Astrocyte of the hippocampus (primary cell): ENCODE measurements at places on chromosomes 2 and 18.

DNA sequence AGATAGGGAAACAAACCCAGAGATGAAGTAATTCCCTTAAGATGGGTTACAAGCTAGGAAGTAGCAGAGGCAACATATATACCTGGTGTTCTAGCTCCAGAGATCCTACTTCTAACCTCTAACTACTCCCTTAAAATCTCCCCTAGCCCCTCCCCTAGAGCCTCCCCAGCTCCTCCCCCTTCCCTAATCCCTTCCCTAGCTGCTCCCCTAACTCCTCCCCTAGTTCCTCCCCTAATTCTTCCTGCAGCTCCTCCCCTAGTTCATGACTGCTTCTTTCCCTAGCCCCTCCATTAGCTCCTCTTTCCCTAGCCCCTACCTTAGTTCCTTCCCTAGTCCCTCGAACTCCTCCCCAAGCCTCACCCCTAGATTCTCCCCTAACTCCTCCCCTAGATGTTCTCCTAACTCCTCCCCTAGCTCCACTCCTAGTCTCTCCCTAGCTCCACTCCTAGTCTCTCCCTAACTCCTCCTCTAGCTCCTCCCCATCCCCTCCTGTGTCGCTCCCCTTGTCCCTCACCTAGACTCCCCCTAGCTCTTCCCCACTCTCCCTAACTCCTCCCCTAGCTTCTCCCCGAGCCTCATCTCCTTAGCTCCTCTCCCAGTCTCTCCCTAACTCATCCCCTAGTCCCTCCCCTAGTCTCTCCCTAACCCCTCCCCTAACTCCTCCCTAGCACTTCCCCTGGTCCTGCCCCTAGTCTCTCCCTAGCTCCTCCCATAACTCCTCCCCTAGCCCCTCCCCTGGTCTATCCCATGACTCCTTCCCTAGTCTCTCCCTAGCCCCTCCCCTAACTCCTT lies 108.9 kb downstream of the CD226 start:
- DNase-seq = no peak

- DNase-seq = no peak
Observed at GRCh38 chr2:33496726-33497125, 20.3 kb downstream of the RASGRP3 start.

DNA sequence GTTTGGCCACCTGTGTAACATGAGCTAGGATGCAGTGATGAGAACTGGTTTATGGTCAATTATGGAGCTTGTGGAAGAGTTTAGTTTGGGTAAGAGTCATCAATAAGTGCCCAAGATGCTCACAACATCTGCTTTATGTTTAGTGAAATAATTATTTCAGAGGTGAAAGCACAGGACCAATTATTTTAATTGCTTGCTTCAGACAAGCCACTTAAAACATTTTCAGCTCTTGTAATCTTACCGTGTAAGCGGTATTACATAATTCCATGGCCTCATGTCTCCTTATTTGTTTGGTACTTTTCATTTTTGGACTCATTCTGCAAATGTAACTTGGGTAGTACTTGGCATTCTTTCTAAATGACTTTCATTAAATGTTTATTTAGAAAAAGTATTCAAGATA lies 5.4 kb downstream of the B3GNT2 start:
- peak; percentile 22 for DNase-seq

- no peak for DNase-seq
Observed at GRCh38 chr18:54825601-54826344, 2.5 kb upstream of the RAB27B start.

GRCh38 chr18:79529991-79530390 lies 134.3 kb downstream of the NFATC1 start:
- no peak for DNase-seq

DNA sequence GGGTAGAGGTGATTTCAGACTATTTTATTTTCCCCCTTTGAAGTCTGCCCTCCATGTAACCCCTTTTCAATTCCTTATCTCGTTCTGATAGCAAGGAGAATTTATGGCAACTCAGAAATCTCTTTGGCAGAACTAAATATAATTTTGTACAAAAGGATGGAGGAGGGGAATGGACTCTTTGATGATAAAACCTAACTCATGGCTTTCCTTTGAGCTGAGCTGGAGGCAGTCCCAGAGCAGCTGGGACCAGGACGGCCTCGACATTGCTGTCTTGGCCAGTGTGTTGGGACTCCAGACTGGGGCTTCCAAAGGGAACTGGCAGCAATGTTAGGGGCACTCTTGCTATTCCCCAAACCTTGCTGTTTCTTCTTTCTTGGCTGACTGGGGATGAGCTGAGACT lies 47.7 kb downstream of the PAX8 start:
- DNase-seq = no peak

DNA sequence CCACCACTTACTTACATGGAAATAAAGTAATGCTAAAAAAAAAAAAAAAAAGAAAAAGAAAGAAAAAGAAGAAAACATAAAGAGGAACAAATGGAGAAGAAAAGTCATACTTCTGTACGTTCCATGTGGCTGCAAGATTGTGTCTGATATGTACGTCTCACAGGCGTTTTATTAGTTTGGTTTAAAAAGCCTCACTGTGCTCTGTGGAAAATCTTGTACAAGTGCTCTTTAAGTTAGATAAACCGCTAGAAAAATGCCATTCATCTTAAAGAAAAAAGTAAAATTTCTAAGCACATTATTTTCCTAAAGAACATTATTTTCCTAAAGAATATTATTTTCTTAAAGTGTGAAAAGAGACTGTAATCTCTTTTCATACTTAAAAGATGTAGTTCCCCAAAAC lies 165.1 kb downstream of the ZNF521 start:
- DNase-seq = no peak

DNA sequence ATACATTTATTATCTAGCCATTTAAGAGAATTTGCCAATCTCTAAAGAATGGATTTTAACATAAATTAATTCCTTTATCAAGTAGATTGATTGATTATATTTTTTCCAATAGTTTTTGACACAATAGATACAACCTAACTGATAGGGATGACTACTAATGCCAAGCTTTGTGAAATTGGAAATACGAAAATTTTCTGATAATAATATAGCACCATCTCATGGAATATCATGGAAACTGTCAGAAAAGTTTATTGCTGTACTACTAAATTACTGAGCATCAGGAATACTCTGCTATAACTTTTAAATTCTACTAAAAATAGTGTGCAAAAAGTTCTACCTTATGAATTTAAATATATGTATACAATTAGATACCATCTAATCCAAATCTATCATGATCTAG lies 101.8 kb upstream of the MAP2 start:
- no peak for DNase-seq

DNA sequence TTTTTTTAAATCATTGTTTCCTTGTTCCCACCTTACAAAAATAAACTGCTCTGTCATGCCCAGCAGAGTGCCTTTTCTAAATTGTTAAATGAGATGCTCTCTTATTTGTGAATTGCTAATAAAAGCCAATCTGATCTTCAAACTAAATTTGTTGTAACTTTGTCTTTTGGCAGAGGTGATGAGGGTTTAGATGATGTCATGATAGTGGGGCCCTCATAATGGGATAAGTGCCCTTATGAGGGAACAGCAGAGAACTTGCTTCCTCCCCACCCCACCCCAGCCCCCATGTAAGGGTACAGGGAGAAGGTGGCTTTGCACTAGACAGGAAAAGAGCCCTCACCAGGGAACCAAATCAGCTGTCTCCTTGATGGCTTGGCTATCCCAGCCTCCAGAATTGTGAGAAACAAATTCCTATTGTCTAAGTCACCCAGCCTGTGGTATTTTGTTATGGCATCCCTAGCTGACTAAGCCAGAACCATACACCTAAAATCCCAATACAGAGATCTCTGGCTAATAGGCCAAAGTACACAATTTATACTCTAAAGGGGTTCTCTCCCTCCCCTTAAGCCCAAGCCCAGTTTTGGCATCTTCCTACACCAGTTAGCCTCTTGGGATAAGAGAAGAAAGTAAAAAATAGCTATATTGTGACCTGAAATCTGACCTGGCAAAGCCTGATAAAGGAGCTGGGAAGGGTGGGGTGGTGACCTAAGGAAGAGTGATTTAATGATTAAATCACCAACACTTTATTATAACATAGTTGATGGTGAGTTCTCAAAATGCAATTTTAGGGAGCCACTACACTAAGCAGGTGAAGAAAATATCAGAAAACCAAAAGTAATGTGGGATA lies 40.3 kb upstream of the HNRNPA3 start:
- DNase-seq = peak; percentile 73

DNA sequence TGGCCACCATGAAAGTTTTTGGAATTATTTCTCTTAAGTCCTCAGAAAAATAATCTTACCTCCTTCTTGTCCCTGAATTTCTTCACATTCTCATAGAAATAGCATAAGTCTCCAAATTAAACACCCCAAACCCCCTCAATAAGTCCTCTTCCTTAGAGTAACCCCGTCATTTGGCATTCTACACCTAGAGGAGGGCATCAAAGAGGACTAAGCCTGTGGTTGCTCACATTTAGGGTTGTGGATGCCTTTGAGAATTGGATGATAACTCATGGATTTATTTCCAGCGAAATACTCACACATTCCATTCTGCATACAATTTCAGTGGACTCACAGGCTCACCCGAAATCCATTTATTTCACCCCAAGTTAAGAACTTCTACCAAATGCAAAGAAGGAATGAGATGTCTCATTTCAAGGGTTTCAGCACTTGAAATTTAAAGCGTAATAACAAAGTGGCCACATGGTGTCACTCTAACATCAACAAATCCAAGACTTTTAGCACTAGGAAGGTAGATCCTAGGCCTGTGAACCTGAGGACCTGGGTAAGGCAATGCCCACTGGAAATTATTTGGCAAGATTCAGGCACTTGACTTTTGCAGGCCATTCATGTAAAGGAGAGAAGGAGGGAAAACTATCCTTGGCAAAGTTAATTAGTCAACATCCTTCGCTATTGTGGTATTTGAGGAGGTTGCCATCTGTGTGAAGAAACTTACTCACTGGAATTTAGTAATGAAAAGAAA lies 24.6 kb downstream of the DYTN start:
- DNase-seq = peak; percentile 77

DNA sequence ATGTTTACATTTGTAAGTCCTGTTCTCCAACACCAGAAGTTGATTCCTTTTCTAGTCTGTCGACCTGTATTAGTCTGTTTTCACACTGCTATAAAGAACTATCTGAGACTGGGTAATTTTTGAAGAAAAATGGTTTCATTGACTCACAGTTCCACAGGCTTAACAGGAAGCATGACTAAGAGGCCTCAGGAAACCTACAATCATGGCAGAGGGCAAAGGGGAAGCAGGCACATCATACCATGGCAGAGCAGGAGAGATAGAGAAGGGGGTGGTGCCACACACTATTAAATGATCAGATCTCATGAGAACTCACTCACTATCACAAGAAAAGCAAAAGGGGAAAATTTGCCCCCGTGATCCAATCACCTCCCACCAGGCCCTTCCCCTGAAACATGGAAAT lies 112.8 kb upstream of the MAP3K20 start:
- DNase-seq = no peak

- peak; percentile 96 for DNase-seq
Observed at GRCh38 chr2:201831469-201831868, 25.1 kb downstream of the CDK15 start.

GRCh38 chr2:218020966-218021535 lies 18.3 kb upstream of the TNS1 start:
- DNase-seq = no peak

DNA sequence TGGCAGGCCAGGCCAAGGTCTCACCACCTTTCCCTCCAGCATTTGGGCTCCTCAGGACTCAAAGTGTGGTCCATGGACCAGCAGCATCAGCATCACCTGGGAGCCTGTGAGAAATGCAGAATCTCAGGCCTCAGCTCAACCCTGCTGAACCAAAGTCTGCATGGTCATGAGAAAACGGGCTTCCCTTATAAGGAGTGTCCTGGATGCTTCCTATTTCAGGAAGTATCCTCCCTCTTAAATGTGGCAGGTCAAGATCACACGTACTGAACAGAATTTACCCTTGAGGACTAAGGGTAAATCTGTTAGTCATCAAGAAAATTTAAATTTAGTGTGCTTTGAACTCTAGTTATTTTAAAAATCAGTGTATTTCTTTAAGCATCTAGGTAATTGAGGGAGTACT lies 11.8 kb downstream of the CD8A start:
- no peak for DNase-seq

DNA sequence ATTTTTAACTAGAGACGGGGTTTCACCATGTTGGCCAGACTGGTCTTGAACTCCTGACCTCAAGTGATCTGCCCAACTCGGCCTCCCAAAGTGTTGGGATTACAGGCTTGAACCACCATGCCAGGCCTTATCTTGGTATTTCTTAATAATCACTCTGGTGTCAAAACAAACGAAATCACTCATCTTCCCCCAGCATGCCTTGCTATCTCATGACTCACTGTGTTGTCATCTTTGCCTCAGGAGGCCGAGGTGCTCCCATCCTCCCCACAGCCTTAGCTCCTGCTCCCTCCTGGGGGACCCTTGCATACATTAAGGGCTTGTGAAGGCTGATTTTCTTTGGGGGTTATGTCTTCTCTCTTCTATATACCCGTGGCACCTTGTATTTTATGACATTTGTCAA lies 250.1 kb upstream of the DPP10 start:
- peak; percentile 2 for DNase-seq

- no peak for DNase-seq
Observed at GRCh38 chr2:1219901-1220573, 193.2 kb upstream of the TPO start.

DNA sequence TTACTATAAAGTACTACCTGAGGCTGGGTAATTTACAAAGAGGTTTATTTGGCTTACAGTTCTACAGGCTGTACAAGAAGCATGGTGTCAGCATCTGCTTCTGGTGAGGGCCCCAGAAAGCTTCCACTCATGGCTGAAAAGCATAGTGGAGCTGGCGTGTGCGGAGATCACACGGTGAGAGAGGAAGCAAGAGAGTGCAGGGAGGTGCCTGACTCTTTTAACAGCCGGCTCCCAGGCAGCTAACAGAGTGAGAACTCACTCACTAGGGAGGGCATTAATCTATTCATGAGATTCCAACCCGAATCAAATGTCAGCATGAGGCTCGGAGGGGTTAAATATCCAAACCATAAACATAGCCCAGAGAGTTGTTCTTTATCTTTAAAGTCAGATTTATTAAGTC lies 117.3 kb downstream of the LDLRAD4 start:
- DNase-seq = no peak

DNA sequence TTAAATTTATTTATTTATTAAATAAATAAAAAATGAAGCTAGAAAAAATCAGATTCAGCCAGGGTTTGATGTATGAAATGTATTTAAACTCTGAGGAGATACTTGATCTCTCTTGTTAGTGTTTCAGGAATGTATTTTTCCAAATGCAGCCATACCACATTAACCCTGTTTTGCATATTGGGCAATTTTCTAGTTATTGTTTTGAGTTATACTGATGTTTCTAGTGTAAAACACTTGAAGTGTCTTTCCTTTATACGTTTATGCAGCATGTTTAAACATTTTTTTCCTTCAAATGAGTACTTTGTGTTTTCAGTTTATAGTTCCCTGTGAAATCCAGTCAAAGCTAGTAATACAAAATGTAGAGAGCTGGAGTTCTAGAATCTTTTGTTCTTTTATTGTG lies 69.9 kb downstream of the WDR7 start:
- no peak for DNase-seq

DNA sequence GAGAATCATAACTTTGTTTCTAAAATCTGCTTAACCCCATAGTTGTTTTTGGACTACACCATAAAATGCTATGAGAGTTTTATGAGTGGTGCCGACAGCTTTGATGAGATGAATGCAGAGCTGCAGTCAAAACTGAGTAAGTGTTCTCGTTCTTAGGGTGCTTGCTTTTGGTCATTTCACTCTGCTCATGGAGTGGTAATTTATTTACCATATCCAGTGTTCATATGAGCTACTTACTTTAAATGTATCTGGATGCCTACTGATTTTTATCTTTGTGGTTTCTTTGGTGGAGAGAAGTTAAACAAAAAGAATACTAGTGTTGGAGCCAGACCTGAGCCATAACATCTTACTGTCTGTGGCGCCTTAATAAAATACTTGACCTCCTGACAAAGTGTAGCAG lies 16.4 kb downstream of the NDC80 start:
- no peak for DNase-seq
